Activated T-cell treated with anti-CD3 and anti-CD28 coated beads for 24 hours (primary cell): ENCODE measurements at places on chromosomes 7 and 10.

GRCh38 chr10:32125023-32125422 lies 68.8 kb upstream of the KIF5B start:
- DNase-seq: no peak

DNA sequence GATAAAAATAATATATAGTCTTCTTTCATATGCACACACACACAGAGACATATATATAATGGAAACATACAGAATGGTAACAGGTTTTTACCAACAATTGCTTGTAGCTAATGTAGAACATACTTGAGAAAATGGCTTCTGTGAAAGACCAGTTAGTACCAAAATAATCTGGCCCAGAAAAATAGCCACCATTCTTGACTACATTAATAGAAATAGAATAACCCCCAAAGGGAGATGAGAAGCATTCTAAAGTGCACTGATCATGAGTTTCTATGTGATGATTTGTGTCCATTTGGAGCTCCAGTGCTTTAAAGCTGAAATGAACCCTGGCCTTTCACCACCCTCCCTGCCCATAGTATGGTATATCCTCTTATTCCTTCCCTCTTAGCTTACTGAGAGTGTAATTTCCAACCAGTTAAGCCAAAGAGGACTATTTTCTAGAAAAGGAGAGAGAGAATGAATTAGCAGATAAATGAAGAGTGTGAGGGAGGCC lies 22.9 kb upstream of the IFIT2 start:
- no peak for DNase-seq

DNA sequence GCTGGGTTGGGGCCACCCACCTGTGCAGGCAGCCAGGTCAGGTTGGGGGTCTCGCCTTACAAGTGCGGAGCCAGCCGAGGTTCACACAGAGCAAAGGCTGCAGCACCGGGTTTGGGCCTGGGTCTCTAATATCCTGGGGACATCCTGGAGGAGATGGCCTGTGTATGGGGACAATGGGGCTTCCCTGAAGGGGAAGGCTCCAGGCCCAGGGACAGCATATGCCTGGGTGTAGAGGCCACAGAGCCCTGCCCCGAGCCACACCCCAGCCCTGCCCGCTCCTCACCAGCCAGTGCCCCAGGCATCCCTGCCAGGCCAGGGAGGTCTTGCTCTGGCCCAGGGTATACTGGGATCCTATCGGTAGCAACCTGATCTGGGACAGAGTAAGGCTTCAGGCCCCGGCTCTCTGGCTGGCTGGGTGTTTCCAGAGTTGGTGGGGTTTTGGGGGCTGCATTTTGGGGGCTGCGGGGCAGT lies 9.1 kb downstream of the TTYH3 start:
- no peak for DNase-seq

DNA sequence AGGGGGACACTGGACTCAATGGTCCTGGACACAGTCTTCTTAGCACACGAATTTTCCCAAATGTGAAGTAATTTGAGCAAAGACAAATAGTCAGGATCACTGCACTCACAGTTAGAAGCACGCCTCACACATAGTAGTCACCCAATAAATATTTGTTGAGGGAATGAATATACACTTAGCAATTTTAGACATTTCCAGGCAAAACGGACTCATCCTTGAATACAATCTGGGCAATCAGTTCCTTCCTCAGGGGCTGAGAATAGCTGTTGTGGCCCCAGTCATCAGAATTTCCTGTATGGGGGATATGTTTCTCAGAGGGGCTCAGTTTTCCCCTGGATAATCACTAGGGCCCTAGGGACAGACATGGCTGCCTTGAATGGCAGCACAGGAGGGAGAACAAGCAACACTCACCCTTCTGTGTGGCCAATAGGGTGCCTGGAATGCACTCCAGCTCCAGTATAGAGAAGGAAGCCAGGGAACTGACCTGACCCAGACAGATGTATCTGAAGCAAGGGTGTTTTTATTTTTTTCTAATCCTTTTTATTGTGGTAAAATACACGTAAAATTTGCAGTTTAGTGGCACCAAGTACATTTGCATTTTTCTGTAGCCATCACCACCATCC lies 282.7 kb upstream of the ZNF32 start:
- DNase-seq: no peak

GRCh38 chr7:128838981-128839731 lies 8.9 kb downstream of the FLNC start:
- no peak for DNase-seq

DNA sequence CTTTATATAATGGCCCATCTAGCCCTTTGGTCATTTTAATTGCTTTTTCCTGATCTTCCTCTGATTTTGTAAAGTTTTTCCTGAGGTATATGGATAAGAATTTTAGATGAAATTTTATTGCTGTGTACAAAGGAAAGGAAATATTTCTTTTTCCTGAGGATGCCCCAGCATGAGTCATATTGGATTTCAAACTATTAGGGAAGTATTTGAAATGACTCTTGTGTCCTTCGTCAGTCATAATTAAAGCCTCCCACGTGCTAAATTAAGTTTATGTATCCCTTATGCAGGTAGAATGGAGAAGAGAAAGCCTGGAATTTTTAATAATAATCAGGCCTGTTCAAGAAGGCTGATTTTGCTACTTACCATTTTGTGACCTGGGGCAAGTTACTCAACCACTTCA lies 82.6 kb upstream of the GLI3 start:
- DNase-seq: no peak

DNA sequence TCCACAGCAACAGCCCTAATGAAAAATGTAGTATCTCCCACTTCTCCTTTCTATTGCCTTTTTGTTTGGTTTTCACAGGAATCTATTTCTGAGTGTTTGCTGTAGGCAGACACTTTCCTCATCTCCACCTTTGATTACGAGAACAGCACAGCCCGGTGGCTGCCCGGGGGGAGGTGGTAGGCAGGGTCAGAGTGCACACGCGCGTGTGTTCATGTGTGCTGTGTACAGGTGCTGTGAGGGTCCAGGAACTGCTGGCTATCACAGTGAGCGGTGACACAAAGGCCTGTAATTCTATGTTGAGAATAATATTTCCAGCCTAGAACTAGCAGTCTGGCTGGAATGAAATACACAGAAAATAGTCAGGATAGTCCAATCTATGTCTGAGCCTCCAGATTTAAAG lies 212.8 kb downstream of the ADARB2 start:
- DNase-seq: no peak

GRCh38 chr10:77539147-77539935 lies 98.3 kb downstream of the KCNMA1 start:
- DNase-seq: no peak

DNA sequence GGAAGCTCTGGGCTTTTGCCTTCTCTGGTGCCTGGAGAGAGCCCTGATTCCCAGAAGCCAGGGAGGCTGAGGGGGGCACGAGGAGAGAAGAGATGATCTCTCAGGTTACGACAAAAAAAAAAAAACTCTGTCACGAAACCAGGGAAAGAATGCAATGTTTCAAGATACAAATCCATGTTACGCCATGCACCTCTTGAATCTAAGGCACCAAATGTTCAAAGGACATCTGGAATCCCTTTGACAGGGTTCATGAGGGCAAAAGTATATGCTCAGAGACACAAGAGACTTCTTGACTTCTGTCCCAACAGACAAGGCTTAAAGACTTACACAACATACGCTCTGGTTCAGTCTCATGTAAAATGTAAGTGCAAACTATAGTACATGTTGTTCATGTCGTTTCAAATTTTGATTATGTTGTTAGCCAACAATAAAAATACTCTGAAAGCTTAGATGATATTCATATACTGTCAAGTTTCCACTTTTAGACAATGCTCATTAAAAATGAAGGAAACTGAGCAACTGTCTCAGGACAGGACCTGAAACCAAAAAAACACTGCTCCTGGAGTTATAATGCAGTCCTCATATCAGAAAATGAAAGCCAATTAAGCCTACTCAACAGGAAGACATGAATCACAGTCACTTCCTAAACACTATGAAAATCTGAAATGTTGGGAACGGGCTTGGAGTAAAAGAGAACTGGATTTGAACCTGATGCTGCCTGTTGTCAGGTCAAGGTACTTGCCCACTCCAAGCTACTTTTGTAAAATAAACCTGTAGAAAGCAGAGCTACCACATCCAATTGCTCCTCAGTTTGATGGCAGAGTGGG lies 72.3 kb downstream of the CHCHD3 start:
- no peak for DNase-seq

DNA sequence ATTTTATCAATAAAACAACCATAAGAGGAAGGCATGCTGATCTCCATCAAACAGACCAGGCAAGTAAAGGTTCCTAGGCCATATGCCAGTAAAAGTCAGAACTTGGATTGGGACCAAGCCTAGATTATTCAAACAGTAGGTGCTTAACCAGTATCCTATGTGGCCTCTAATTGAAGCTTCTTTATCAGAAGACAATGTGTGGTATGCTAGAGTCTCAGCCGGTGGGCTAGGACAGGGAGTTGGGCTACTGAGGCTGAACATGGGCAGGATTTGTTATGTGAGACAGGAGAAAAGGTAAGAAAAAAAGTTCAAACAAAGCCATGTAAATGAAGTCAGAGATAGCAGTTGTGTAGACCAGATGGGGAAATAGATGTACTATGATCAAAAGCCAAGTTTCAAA lies 413.7 kb upstream of the GHITM start:
- no peak for DNase-seq

GRCh38 chr10:129442866-129443265 lies 24.2 kb upstream of the MGMT start:
- DNase-seq: no peak

DNA sequence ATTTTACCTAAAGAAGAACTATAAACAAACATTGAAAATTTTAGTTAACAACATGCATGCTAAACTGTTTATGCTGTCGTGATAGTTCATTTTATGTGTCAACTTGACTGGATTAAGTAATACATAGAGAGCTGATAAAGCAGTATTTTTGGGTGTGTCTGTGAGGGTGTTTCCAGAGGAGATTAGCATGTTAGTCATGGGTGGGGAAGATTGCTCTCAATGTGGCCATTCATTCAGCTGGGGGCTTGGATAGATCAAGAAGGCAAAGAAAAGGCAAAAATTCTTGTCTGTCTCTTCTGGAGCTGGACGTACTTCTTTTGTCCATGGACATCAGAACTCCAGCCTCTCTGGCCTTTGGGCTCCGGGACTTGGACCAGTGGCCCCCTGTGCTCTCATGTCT lies 172.9 kb upstream of the SEMA3E start:
- no peak for DNase-seq

- no peak for DNase-seq
These were observed 22.2 kb upstream of the CSGALNACT2 start for GRCh38 chr10:43115881-43116595.

GRCh38 chr7:43042302-43042701 lies 70.1 kb upstream of the HECW1 start:
- DNase-seq: no peak

DNA sequence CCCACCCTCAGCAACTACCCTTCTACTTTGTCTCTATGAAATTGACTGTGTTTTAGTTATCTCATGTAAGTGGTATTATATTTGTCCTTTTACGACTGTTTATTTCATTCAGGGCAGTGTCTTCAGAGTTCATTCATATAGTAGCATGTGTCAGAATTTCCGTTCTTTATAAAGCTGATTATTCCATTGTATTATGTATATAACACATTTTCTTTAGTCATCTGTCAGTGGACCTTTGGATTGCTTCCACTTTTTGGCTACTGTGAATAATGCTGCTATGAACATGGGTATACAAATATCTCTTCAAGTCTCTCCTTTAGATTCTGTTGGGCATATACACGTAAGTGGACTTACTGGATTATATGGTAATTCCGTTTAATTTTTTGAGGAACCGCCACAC lies 14.5 kb downstream of the SLF2 start:
- no peak for DNase-seq

DNA sequence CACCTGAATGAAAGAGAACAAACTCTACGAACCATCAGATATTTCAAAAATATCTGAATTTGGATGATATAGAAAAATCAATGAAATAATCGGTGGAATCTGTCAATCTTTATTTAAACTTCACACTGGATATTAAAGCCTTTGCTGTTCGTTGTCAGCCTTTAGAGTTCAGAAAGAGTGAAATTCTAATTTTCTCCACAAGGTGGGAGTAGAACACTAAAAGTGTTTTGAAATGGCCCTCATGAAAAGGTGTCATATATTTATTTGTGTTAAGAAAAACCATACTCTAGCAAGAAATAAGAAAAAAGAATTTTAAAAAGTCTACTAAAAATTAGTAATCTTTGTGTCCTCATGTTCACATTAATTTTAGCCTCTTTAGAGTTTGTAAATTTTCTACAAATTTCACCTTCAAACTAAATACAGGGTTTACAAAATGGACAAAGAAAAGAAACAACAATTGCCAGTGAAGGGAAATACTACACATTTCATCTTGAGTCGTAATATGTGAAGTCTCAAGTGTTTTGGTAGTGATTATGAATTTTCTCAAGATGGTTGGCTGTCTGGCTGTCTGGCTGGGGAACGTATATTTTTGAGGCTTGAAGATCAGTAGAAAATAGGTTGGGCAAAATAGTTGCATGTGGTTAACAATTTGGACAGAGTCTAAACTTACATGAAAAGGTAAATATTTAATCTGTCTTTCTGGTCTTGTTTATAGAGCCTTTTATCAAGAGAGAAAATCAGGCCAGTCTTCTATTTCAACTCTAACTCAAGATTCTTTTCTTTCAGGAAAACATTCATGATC lies 43.7 kb downstream of the DNAJB9 start:
- DNase-seq: no peak

DNA sequence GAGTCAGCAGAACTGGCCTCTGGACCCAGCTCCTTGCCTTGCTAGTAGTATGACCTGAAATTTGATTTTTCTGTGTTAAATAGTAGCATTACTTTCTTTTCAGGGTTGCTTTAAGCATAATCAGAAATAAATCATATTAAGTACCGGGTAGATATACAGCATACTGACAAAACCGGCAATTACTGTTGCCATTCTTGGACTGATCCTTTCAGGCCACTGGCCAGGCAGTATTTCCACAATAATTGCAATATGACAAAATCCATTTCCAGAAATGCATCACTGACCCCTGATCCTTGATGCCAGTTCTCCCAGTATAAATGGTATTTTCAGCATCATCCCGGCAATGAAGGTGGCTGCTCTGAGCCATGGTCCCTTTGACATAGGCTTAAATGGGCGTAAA lies 6.9 kb downstream of the LRIT1 start:
- no peak for DNase-seq

- DNase-seq: no peak
These were observed 31.1 kb upstream of the LYZL1 start for GRCh38 chr10:29257784-29258135.

- no peak for DNase-seq
These were observed 254.5 kb upstream of the RNF32 start for GRCh38 chr7:156386097-156386496.

DNA sequence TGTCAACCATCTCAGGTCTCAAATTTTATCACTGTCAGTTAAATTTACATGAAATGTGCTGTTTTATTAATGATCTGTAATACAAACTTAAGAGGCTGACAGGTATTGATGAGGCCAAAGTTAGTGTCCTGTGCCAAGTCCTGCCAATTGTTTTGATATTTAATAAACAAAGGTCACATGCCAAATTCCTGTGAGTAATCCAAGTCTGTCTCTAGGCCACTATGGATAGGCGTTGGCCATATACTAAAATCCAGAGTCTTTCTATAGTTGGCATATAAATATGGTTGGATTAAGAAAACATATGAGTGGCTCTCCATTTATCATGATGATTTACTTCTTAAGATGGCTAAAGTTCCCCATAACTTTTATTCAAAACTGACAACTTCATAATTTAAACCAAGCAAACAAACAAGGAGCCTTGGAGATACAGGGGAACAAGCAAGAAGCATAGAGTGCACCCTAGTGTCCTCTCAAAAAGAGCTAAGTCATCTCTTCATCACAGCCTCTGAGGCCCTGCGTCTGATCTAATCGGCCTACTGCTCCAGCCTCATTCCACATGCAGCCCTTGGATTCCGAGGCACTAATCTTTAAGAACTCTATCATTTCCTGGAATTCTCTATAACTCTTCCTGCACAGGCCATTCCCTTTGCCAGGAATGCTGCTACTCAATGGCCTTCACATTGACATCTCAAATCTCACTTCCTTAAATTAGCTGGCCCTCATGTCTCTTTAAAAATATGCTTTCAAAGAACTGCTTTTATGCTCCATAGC lies 32.7 kb upstream of the NRCAM start:
- DNase-seq: no peak
